Left cardiac atrium (tissue), 4 donors: ENCODE measurements at places on chromosomes 4 and X. TPM values are rescaled to one million over a fixed set of nuclear protein-coding genes. Genes with fewer than 3 reads are reported as not detected.

DNA sequence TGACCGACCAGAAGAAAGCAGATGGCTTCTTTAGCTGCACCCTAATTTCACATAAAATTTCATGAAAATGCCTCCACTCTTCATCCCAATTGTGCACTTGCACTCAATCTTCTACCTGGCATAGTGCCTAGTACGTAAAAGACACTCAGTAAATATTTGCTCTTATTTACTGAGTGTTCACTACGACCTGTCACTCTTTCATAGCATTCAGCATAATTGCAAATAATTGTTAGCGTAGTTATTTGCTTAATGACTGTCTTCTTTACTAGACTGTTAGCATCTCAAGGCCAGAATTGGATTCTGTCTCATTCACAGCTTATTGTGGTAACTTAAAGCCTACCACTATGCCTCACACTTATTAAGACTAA is 130.2 kb downstream of the ENOX2 start:
- DNase-seq: no peak

DNA sequence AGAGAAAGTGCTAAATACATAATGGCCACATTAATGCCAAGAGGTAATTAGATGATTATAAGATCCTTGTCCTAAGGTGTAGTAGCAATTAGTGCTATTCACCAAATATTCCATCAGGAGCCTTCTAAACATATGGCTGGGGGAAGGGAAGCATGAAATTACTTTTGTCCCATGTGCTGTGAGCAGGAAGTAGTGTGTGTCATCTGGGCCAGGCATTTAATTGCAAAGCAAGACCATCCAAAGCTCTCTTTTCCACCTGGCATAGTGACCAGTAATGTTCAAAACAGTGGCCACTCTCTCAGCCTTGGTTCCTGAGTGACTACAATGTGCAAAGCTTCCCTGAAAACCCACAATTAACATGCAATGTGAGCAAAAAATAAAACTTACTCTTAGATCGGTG is 144.2 kb upstream of the FAM241A start:
- no peak for DNase-seq

- DNase-seq: no peak
Observed at GRCh38 chrX:101774340-101774739, 114.7 kb upstream of the ARMCX2 start.

DNA sequence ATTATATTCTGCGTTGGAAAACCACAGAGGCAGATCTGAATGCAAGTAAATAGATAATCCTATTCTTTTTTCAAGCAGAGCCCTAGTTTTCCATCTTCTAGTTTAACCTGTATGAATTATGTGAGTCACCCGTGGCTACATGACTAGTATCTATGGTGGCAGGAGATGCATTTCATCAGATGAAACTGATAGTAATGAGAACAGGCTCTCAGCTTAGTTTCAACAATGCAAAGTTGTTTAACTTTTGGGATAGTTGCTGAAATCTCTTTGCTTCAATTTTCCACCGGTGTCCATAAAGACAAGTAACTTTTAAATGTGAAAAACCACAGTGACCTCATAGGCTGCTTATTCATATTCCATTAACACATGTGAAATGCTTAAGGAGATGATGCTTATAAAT is 1317.4 kb upstream of the TENM3 start:
- no peak for DNase-seq

DNA sequence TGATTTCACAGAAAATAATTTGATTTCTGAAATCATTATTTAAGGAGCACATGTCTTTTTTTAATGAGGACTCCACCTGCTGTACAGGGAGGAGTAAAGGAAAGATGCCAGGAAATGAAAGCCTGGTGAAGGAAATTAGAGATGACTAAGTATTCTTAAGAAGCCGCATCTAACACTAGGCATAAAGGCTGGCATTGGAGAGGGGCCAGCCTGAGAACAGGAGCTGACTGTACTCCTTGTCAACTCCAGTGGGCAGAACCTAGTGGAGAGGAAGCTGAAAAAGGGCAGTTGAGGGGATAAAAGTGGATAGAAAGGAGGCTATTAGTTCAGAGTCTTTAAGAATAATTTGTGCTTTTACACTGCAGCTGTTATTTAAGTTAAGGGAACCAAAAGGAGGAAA is 393.0 kb downstream of the PPP1R2C start:
- no peak for DNase-seq

- DNase-seq: no peak
Observed at GRCh38 chrX:69116077-69116476, 49.2 kb downstream of the PJA1 start.

- DNase-seq: no peak
Observed at GRCh38 chrX:129461801-129462456, 61.4 kb downstream of the SMARCA1 start.

Gene MCTS1
- total RNA-seq: 34.9 TPM

Gene RHOXF1
- total RNA-seq: 0.34 TPM

Gene EPHA5
- total RNA-seq: 5.1 TPM

Gene ZMYM3
- 11.9 TPM for total RNA-seq
